ENCODE measurements at places on chromosomes 3 and 15. TPM values are rescaled to one million over a fixed set of nuclear protein-coding genes. Genes with fewer than 3 reads are reported as not detected.

The GOLGA6A gene
- not detected for total RNA-seq

The RBPMS2 gene
- total RNA-seq = 0.09 TPM

The RHOV gene
- total RNA-seq = 0.80 TPM

The ALDH1A2 gene
- 1.2 TPM for total RNA-seq

The RTP1 gene
- not detected for total RNA-seq

The WDR76 gene
- total RNA-seq = 67.8 TPM

The TM4SF1 gene
- not detected for total RNA-seq

The ITIH1 gene
- not detected for total RNA-seq

The TRAT1 gene
- total RNA-seq = 17.7 TPM

The ZNF197 gene
- total RNA-seq = 10.7 TPM

The CCR1 gene
- total RNA-seq = 0.51 TPM

The ZMYND10 gene
- 1.8 TPM for total RNA-seq

The NCK1 gene
- total RNA-seq = 41.9 TPM

The NEK10 gene
- total RNA-seq = 0.84 TPM

The AHSG gene
- total RNA-seq = not detected

The CKMT1B gene
- 0.32 TPM for total RNA-seq
